NCI-H2029 treated with DMSO at 0.1 percent for 48 hours (cell line): ENCODE measurements at places on chromosomes 3 and 15.

GRCh38 chr3:71524672-71525071 lies 58.9 kb downstream of the FOXP1 start:
- DNase-seq = no peak

DNA sequence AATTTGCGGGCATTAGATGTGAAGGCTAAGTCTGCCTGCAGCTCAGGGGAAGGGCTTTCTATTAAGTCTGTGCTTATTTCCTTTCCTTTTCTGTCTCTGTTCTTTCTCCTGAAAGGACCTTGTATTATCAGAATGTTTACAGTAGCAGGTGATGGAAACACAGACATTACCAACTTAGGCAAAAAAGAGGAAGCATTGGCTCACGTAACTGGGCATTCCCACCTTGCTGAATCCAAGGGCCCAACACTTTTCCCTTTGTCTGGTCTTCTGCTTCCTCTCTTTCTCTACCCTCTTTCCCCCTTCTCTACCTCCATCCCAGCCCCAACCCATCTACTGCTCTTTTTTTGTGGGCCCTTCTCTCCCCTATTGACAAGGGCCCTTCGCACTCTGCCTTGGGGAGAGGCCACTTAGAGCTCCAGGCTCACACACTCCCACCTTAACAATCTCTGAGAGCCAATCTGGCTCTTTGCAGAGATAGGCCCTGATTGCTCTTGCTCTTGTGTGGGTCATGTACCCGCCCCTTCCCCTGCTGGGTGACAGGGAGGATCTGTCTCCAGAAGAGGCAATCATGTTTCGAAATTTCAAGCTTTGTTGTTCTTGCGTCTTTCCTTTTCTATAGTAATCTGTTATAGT lies 35.0 kb downstream of the ACAA1 start:
- no peak for DNase-seq

DNA sequence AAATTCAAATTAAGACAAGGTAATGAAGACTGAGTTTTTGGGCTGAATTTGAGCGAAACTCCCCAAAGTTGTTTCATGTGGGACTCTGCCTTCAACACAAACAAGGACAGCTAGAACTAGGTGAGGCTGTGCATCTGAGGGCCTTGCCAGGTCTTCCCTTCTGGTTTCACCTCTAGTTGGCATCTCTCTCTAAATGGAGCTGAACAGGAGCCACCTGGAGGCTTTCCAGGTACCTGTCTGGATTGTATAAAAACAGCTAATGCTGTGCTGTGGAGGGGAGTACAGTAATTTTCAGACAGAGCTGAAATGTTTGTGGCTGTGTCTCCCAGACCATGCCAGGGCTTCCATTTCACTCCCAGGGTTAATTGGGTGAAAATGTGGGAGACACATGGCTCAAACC lies 27.1 kb downstream of the TRIM71 start:
- peak; percentile 71 for DNase-seq

- no peak for DNase-seq
Observed at GRCh38 chr3:51982352-51982837, 940 bp upstream of the ACY1 start.

GRCh38 chr3:160987982-160988964 lies 116.9 kb downstream of the B3GALNT1 start:
- DNase-seq = no peak
